Diencephalon (tissue), 1 donor: ENCODE measurements at places on chromosomes 12 and 14. TPM values are rescaled to one million over a fixed set of nuclear protein-coding genes. Genes with fewer than 3 reads are reported as not detected.

Gene HOXC5
- total RNA-seq = not detected

Gene KCNK13
- 3.0 TPM for total RNA-seq

Gene IL31
- not detected for total RNA-seq

Gene CEBPE
- total RNA-seq = not detected

Gene PAH
- 0.69 TPM for total RNA-seq

Gene EML1
- 38.5 TPM for total RNA-seq

Gene ZDHHC17
- 251 TPM for total RNA-seq

Gene TSPAN9
- total RNA-seq = 42.9 TPM

Gene SLCO1B1
- not detected for total RNA-seq

Gene NR1H4
- 1.2 TPM for total RNA-seq

Gene TSHR
- 0.92 TPM for total RNA-seq

Gene GDF3
- total RNA-seq = not detected

Gene PTHLH
- total RNA-seq = 2.1 TPM

Gene ADAMTS20
- 0.46 TPM for total RNA-seq

Gene YAF2
- total RNA-seq = 62.5 TPM

Gene FITM1
- not detected for total RNA-seq

Gene HNF1A
- total RNA-seq = not detected

Gene AQP5
- total RNA-seq = 0.92 TPM

Gene ASPG
- total RNA-seq = 0.46 TPM

Gene RNASE13
- not detected for total RNA-seq

Gene ANP32D
- not detected for total RNA-seq

Gene LIN7A
- total RNA-seq = 60.0 TPM

Gene FAM181A
- total RNA-seq = 6.7 TPM

Gene KRT85
- not detected for total RNA-seq

Gene MIPOL1
- 36.9 TPM for total RNA-seq

Gene TRPV4
- total RNA-seq = 0.92 TPM

Gene PLEK2
- total RNA-seq = 0.69 TPM

Gene FKBP3
- total RNA-seq = 85.3 TPM
